ENCODE measurements at places on chromosomes 11 and 22.

GRCh38 chr11:128318856-128319474 is 268.4 kb downstream of the ETS1 start:
- DNase-seq: peak; percentile 66

DNA sequence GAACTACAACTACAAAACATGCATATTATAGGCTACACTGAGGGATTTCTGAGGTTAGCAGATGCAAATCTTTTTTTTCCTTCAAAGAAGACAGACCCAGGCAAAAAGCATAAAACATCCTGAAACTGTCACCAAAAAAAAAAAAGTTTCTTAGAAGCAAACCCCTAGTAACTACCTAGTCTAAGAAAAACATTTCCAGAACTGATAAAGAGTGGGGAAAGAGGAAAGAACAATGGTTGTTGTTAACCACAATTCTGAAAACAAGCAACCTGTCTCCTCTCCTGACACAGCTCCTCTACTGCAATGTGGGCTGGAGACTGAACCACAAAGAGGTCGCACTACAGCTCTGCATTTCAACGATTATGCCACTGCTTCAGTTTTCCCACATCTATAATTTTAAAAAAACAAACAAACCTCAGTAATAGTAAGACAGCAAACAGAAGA is 15.0 kb downstream of the DENND5A start:
- DNase-seq: peak; percentile 17

DNA sequence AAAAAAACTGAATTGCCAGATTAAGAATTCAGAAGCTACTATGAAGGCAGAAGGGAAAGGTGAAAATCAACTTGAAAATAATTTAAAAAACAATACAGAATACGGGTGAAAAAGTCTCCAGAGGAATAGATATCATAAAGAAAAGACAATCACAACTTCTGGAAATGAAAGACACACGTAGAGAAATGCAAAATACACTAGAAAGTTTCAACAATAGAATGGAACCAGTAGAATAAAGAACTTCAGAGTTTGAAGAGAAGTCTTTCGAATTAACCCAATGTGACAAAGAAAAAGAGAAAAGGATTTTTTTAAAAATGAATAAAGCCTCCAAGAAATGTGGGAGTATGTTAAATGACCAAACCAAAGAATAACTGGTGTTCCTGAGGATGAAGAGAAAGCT is 263.8 kb upstream of the FAT3 start:
- no peak for DNase-seq

DNA sequence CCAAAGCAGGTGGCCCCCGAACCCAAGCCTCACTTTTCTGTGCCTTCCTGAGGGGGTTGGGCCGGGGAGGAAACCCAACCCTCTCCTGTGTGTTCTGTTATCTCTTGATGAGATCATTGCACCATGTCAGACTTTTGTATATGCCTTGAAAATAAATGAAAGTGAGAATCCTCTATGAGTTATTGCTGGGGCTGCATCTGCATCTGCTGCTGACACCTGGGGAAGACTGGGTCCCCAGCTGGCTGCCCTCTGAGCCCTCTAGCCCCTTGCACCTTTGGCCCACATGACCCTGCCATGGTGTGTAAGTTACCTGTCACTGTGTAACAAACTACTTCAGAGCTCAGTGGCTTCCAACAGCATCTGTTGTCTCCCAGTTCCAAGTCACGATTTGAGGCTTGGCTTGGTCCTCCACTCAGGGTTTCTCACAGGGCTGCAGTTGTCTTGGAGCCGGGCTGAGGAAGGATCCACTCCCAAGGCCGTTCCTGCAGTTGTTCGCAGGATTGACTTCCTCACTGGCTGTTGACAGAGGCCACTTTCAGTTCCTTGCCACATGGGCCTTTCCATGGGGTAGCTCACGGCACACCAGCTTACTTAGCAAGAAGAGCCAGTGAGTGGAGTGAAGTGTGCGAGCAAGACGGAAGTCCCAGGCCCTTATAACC is 13.5 kb upstream of the UVRAG start:
- DNase-seq: no peak

DNA sequence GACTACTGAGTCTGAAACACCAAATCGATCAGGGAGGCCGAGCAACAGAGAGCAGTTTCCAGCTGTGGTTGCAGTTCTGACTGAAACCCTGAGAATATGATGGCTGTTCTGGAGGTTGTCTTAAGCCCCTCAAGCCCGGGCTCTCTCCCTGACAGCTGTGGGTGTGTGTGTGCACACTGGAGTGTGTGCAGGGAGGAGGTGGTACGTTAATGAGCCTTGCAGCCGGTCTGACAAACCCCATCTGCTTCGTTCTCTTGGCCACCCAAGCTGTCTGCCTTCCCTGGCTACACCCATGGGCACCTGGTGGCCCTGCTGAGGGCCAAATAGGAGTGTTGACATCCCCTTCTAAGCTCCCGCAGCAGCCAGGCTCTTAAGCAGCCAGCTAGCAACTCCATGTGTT is 189.8 kb downstream of the KIRREL3 start:
- DNase-seq: no peak

DNA sequence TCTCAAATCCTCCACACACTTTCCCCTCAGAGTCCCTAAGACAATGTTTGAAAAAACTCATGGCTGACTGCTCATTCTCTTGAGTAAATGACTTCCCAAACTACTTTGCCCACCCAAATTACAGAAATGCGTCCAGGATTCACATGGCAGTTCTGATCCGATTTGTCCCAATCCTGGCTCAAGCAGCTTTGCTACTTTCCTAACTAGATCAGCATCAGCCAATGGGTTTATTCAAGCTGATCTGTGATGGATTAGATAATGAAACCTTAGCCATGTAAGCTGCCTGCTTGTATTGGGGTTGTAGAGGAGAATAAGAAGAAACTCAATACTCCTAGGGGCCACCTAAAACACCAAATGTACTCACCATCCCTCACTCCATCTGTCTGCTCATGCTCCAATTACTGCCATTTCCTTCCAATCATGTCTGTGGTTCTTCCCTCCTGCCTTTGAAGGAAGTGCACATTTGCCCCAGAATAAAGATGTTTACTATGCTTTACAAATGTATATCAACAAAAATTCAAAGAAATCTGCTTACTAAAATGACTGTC is 6.9 kb downstream of the RBFOX2 start:
- no peak for DNase-seq

All from activated T-cell treated with anti-CD3 and anti-CD28 coated beads for 48 hours (primary cell).